ENCODE measurements at places on chromosomes 5 and 9. TPM values are rescaled to one million over a fixed set of nuclear protein-coding genes. Genes with fewer than 3 reads are reported as not detected.

DNA sequence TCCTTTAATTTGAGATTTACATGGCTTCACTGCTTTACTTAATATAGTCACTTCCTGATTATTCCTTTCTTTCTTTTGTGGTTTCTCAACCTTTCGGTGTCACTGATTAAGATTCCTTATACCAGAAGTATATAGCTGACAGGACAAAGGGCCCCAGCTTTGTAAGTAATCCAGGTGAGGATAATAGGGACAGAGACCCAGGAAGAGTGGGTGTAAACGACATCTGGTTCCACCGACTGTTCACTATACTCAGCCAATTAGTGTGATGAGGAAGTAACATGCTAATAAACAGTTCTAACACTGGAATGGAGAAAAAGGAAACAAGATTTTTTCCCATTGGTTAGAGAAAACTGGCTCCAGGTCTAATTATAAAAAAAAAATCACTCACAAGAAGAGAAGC, 286.3 kb upstream of the EFNA5 start:
- no peak for DNase-seq

DNA sequence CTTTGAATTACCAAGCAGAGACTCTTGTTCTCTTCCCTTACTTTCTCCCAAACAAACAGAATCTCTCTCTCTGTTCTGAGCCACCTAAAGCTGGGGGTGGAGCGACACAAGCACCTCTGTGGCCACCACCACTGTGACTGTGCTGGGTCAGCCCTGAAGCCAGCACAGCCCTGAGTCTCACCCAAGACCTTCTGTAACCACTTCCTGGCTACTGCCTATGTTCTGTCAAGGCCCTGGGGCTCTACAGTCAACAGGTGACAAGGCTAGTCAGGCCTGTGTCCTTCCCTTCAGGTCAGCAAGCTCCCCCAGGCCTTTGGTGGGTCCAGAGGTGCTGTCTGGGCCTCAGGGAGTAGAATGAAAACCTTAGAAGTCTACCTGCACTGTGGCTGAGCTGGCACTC, 26.1 kb upstream of the SLC28A3 start:
- no peak for DNase-seq

CDC20B gene
- total RNA-seq: not detected

KLHL3 gene
- 4.2 TPM for total RNA-seq

PDE8B gene
- total RNA-seq: 6.9 TPM

QSOX2 gene
- total RNA-seq: 8.1 TPM

- DNase-seq: no peak
Observed at GRCh38 chr5:9046756-9047481, 499.0 kb downstream of the SEMA5A start.

DNA sequence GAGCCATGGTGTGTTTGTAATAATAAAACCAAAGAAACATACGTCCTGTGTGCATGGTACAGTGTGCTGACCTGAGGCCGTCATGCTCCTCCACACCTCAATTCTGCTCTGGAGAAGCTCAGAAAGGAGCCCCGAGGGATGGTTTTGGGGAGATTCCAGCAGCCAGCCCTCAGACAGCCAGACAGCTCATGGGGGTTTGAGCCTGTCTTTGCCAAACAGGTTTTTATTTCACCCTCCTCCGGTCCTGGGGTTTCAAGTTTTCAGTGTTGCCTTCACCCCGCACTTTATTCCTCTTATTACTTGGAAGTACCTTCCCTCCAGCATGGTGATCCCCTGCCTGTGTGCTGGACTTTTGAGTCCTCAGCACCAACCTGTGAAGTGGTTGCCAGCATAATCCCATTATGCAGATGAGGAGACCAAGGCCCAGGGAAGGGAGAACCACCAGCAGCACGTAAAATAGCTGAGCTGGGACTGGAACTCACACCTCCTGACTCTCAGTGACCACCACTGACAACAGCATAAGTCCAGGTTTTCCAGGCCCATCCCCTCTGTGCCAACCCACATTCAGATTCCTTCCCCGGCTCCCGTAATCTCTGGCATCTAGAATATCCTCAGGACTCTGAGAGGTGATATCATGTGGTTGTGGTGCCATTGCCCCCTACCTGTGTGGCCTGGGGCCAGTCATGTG, 35.1 kb downstream of the TGFBI start:
- DNase-seq: no peak

DNA sequence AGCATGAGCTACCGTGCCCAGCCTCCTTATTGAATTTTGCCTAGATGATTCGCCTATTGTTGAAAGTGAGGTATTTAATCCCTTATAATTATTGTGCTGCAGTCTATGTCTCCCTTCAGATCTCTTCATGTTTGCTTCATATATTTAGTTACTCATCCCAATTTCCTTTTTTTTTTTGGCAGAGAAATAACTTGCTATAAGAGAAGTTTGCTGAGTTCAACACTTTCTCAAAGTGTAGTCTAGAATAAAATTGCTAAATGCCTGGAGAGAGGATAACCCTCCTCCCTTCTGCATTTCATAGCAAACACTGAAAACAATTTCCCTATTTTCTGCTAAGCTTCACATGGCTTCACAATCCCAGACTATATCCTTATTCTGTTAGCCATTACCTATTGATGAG, 136.6 kb upstream of the CD180 start:
- DNase-seq: no peak

GRCh38 chr9:129885018-129885669, 49.9 kb downstream of the USP20 start:
- DNase-seq: peak; percentile 79

GRCh38 chr9:130893341-130894101, 3.1 kb downstream of the QRFP start:
- peak; percentile 65 for DNase-seq

DNA sequence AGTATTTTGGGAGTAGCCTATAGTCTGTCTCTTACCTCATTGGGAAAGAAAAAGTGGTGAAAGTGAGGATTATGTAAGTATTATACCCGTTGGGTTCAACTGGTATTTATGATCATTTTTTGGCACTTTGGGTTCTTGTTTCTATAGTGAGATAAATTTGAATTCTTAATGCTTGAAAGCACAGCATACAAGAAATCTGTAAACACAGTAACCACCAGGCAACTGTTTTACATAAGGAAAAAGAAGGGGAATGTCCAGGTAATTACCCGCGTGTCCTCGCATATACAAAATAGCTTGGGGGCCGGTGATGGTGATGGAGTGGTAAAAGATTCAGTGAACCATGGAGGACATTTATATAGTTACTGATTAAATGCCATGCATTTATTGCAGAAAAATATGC, 60.5 kb downstream of the BASP1 start:
- no peak for DNase-seq

- DNase-seq: no peak
Observed at GRCh38 chr9:82436475-82436874, 447.9 kb downstream of the SPATA31D1 start.

DNA sequence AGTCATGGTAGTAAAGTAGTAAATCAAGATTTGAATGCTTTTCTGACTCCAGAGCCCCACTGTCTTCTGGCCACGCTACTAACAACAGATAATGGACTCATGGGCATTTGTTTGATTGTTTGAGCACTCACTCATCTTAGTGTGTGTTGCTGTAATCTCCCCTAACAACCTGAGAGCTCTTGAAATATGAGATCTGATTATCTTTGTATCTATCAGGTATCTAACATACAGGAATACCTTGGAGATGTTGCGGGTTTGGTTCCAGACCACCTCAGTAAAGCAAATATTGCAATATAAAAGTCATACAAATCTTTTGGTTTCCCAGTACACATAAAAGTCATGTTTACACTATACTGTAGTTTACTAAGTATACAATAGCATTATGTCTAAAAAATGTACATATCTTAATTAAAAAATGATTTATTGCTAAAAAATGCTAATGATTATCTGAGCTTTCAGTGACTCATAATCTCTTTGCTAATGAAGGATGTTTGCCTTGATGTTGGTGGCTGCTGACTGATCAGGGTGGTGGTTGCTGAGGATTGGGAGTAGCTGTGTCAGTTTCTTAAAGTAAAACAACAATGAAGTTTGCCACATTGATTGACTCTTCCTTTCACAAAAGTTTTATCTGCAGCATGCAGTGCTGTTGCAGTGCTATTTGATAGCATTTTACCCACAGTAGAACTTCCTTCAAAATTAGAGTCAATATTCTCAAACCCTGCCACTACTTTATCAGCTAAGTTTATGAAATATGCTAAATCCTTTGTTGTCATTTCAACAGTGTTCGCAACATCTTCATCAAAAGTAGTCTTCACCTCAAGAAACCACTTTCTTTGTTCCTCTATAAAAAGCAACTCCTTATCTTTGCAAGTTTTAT, 92.2 kb downstream of the ZNF462 start:
- no peak for DNase-seq

DNA sequence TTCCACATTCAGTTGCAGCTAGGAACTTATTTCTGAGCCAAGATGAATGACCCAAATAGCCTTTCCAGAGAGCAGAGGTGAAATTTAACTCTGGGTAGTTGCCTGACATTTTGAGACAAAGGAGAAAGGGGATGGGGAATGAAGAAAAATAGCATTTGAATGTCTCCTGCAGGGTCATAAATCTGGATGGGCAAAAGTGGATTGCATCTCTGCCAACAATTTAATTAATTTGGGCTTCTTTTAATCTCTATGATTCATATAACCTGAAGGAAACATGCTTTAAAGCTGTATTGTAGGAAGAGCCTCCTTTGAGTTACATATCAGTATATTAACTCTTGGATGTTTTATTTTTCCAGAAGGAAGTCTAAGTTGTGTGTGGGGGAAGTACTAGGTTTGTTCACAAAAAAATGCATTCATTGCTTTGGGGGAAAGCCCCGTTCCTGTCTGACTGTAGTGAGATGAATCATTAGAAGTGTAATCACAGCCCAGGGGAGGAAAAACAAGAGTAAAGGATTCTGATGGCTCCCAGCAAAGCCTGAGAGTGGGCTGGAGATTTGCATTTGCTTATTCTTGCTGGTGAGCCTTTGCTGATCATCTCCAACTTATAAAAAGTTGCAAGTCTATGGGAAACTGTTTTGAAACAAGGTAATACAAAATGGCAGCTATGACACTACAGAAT, 133.0 kb upstream of the IQGAP2 start:
- no peak for DNase-seq

DNA sequence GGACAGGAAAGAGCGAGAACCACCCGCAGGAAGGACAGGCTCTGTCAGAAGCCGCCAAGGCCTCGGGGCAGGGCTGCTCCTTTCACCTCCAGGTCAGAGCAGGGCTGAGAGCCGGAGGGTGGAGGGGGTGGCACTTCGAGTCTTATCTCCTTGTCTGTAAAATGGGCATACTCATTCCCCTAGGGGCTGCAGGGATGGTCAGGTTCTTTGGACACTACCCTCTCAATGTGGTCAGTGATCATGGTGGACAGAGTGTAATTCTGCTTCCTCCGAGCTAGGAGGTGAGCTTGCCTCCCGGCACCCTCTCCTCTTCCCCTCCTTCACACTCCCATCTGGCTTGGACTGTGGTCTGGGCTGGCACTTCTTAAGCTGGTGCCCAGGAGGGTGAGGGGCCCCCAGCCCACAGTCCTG, 39.6 kb downstream of the RGS3 start:
- DNase-seq: no peak

DNA sequence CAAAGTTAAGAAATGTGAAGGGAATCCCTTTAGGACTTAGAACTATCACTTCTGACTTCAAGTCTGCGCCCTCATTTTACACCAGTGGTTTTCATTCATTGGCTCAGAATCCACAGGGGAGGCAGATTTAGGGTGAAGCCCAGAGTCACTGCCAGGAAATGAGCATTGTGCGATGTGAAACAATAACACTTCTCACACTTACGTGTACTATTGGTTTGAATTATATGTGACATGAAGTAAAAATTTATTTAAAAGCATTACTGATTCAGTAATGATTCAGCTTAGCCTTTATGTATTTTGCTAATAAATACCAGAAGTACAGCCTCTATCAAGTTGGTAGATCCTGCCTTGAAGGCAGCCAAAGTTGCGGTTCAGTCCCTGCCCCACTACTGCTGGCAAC, 98.6 kb downstream of the PAM start:
- no peak for DNase-seq

JAKMIP2 gene
- 0.90 TPM for total RNA-seq

GRCh38 chr5:172549696-172550095, 91.4 kb upstream of the NEURL1B start:
- no peak for DNase-seq

DNA sequence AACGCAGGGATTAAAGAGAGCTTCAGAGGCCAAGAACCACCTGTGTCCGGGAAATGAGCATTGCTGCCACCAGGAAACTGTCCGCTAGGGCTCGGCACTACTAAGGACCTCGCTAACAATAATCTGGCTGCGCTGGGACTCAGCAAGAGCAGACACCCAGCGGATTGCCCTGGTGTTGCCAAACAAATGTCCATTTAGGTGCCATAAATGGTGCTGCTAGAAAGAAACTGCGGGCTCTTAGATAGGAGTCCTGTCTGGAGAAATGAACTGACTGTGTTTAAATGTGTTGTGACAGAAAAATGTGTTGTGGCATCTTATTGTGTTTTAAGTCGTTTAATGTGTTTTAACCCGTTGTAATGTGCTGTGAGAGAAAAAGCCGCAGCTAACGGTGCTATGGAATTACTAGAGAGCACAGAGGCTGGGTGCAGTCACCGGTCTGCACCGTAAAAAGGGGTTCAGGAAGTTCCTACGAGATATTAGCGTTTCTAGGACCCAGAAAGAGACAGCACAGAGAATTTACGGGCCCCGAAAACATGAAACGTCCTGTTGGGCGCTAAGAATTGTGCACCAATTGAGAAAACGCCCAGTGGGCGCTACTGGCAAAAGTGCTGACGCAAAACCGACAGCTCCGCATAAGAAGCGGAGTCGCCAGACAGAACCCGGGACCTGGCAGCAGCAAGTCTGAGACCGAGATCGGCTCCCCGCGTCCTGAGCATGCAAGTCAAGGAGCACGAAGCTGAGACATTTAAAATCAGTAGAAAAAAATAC, 90.6 kb downstream of the ANXA2R start:
- DNase-seq: peak; percentile 65

SAPCD2 gene
- total RNA-seq: 11.2 TPM

DNA sequence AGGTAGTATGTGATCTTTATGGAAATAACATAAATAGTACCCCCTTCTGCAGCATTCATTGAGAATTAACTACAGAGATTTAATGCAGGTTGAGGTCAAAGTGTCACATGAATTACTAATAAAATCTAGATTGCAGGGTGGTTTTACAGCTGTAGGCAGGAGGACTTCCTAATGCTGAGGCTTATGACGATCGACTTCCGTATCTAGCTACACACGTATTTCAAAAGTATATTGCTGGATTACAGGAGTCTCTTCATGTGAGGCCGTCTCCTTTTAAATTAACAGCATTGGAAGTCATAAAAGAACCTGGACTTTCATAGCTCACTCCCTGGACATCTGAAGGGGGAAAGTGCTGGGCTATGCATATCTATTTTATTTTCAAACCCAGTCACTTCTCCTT, 180.9 kb downstream of the OSTF1 start:
- no peak for DNase-seq

DNA sequence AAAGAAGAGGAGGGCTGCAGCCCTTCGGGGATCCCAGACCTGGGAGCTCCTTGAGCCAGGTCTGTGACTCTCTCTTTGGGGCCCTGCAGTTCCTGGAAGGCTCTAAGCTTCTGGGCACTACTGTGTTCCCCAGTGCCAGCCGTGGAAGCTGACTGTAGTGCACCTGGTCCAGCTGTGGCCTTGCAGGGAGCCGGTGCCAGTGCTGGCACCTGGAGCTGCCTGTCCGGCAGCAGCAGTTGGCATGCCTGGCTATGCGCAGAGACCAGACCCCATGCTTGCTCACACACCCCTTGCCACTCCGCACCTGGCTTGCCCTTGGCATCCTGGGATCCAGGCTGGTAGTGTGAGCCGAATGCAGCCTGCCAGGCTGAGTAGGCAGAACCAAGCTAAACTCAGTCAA, 91.0 kb upstream of the PUM3 start:
- DNase-seq: no peak

All from mucosa of descending colon (tissue), 3 donors.